ENCODE measurements at places on chromosomes 13 and 19.

- DNase-seq, result no peak
Observed at GRCh38 chr19:14480700-14481079, 5.5 kb upstream of the PTGER1 start.

DNA sequence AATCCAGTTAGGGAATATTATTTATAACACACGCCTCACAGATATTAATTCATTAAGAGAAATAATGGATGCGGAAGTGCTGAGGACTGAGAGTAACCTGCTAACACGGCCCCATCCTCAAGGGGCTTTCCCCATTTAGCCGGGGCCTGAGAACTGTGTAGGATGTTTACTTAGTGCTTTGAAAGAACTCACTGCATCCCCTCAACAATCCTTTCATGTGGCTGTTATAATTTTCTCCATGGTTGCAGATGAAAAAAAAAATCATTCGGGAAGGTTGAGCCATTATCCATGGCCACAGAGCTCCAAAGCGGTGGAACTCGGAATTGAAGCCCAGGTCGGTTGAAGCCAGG lies 98.2 kb downstream of the ING1 start:
- DNase-seq, result no peak

GRCh38 chr13:90618133-90618532 lies 729.4 kb upstream of the MIR17HG start:
- no peak for DNase-seq

- DNase-seq, result no peak
Observed at GRCh38 chr19:17686592-17687024, 1.5 kb downstream of the UNC13A start.

- DNase-seq, result no peak
Observed at GRCh38 chr13:71148396-71148795, 718.6 kb downstream of the DACH1 start.
